ENCODE measurements at places on chromosomes 5 and 9.

- DNase-seq = no peak
Observed at GRCh38 chr9:86713470-86713869, 233.8 kb downstream of the GAS1 start.

- no peak for DNase-seq
Observed at GRCh38 chr9:130437011-130437789, 7.6 kb upstream of the ASS1 start.

GRCh38 chr5:134798468-134798867 is 39.9 kb downstream of the DDX46 start:
- DNase-seq = no peak

- no peak for DNase-seq
Observed at GRCh38 chr9:69379270-69379982, 54.4 kb downstream of the ENTREP1 start.

DNA sequence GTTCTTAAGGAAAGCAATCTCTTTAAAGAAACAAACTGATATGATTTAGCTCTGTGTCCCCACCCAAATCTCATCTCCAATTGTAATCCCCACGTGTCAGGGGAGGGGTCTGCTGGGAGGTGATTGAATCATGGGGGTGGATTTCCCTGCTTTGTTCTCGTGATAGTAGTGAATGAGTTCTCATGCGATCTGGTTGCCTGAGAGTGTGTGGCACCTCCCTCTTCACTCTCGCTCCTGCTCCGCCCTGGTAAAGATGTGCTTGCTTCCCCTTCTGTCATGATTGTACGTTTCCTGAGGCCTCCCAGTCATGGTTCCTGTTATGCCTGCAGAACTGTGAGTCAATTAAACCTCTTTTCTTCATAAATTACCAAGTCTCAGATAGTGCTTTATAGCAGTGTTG is 412.7 kb upstream of the SMC2 start:
- DNase-seq = no peak

DNA sequence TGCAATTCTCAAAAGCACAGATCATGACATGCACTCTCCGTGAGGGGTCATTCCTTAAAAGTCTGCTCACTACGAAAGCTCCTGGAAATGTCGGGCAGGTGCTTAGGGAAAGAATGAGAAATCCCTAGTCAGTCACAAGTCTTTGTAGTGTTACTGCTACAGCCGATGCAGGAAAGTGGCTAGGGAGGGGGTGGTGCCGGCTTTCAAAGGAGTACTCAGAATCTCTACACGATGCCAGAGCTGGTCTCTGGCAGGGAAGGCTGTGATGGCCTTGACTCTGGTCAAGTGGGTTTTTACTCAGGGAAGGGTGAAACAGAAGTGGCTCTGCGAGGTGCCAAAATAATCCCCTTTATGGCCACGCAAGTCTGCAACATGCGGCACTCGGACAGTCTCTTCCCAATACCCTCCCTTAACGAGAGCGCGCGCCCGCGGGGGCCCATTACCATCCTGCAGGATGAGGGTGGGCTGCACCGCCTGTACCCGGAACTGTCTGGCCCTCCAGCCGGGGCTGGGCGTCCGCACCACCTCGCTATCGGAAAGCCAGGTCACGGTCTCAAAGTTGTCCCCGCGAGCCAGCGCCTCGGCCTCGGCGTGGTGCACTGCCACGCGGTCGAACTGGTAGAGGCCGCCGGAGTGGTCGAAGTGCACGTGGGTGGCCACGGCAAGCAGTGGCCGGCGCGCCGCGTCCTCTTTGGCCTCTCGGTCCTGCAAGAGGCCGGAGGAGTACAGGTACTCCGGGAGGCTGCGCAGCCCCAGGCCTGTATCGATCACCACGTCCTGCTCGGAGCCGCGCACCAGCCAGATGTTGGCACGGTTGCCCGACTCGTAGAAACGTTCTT is 956 bp downstream of the MBLAC2 start:
- peak; percentile 13 for DNase-seq

DNA sequence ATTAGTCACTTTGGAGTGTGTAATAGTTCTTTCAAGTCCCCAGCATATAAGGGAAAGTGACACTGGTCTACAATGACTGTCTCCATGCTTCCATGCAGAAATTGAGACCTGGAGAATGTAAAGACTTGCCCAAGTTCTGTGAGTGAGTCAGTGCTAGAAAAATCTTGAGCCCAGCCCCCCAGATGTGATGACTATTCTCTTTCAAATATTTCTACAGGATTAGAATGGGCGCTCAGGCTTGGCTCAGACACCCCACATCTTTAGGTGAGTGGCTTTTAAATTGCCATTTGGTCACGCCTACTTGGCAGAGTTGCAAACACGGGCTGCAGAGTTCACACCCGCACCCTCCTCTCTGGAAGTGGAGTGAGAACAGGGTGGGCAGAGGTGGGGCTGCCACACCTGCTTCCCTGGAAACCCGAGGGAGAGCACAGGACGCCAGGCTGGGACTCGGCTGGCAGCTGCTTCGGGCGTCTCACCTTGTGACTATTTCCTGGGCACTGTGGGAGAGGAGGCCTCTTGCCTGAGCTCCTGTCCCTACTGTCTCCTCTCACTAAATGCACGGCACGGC is 37.6 kb downstream of the ROPN1L start:
- DNase-seq = no peak

- DNase-seq = no peak
Observed at GRCh38 chr5:148794275-148794674, 32.1 kb upstream of the ADRB2 start.

DNA sequence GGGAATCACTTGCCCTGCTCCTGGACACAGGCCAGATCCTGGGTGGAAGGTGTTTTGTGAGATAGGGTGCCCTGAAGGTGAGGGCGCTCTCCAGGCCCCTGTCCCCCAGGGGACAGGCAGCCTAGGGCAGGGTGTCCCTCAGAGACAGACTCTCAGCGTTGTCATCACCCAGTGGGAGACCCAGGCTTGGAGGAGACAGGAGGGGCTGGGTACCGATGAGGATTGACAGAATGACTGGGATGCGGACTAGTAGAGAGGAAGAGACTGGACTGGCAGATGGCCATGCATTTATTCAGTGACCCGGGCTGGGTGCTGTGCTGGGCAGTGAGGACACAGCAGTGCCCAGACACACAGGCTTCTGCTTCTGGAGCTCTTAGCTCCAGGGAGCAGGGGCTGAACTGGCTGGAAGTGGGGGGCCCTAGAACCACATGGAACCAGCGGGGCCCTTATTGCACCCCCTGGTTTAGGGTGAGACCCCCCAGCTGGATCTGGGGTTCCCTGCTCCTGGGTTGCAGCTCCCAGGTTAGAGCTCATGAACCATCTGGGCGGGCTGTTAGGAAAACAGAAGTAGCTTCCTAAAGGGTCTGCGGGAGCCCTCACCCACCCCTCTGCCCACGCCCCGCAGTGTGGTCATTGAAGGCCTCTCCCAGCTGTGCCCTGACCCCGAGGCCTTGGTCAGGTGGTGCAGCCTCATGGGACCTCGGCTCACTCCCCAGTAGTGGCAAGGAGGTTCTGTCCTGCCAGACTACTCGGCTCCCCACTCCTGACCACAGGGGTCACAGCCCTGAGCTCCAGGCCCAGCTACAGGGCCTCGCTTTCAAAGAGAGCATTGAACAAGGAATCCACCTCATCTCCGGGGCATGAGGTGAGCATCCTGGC is 116.7 kb upstream of the LMX1B start:
- DNase-seq = no peak

DNA sequence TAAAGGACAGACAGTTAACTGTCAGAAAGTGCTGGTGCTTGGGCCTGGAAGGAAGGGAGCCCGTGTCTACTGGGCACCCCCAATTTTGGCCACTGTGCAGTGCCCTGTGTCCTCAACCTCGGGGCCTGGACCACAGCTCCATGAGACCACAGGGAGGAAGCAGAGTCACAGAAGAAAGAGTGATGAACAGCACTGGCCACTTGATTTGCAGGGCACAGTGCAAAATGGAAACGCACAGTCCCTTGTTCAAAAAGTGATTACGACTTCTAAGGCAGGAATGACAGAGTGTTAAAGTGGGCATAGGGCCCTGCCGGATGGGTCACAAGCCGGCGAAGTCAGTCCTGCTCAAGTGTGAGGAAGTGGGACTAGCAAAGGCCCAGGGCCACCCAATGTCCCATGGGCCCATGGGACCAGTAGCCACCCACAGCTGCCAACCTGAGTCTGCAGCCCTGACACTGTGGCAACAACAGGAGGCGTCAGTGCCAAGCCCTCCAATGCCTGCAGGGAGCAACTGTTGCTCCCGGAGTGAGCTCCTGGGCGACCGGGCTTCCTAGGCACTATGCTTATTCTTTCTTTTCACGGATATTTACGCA is 85.4 kb downstream of the ADAMTS2 start:
- DNase-seq = no peak

- DNase-seq = no peak
Observed at GRCh38 chr5:170614065-170614490, 110.3 kb downstream of the KCNIP1 start.

DNA sequence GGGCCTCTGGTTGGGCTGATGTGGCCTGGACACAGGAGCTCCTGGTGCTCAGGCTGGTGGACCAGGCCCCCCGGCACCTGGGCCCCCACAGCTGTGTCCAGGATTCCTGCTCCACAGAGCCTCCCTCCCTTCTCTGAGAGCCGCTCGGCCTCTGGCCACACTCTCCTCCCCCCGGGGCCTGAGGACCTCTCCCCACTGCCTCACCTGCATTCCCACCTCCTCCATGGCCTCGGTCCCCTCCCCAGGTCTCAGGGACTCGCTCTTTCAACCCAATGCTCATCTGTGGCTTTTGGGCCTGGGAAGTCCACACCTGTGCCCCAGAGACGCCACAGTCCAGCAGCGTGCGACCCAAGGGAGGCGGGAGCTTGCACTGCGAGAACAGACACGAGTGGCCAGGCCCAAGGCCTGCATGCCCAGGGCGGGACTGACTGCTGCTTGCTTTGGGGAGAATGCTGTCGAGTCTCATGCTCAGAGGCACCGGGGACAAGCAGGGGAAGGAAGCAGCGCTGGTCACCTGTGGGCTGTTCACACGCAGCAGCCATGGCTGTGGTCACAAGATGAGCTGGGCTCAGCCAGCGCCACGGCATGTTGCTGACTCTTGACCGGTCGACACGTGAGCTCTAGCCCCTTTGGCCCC is 14.6 kb downstream of the PAEP start:
- DNase-seq = no peak

GRCh38 chr5:92969781-92970237 is 611.2 kb downstream of the NR2F1-AS1 start:
- no peak for DNase-seq

GRCh38 chr5:40292006-40292405 is 387.7 kb upstream of the PTGER4 start:
- DNase-seq = no peak

DNA sequence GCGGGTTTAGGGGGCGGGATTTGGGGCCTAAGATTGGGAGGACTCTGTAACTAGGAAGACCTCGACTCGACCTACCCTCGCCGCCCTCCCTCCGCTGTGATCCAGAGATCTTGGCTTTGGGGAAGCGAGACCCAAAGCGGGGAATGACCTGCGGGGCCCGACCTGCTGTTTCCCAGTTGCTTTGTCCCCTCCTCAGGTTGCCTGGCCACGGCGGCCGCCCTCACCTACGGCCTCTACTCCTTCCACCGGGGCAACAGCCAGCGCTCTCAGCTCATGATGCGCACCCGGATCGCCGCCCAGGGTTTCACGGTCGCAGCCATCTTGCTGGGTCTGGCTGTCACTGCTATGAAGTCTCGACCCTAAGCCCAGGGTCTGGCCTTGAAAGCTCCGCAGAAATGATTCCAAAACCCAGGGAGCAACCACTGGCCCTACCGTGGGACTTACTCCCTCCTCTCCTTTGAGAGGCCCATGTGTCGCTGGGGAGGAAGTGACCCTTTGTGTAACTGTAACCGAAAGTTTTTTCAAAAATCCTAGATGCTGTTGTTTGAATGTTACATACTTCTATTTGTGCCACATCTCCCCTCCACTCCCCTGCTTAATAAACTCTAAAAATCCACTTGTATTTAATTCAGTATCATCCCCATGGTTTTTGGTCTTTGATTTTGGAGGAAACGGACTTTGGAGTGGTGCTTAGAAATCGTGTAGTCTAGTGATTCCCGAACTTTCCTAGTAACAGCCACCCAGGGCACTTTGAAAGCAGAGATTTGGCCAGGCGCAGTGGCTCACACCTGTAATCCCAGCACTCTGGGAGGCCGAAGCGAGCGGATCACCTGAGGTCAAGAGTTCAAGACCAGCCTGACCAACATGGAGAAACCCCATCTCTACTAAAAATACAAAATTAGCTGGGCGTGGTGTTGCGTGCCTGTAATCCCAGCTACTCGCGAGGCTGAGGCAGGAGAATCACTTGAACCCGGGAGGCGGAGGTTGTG is 878 bp downstream of the HIGD2A start:
- DNase-seq = no peak

- peak; percentile 72 for DNase-seq
Observed at GRCh38 chr9:132877824-132878694, at the start of gene AK8. AK8 (minus strand) TSS chr9:132878284; CDS start chr9:132878255, 29 bp downstream.

GRCh38 chr5:166758151-166758550 is 1533.3 kb upstream of the WWC1 start:
- no peak for DNase-seq

- no peak for DNase-seq
Observed at GRCh38 chr9:123049589-123050222, 16.2 kb downstream of the GPR21 start.

- DNase-seq = no peak
Observed at GRCh38 chr9:33049680-33050361, 24.7 kb downstream of the DNAJA1 start.

DNA sequence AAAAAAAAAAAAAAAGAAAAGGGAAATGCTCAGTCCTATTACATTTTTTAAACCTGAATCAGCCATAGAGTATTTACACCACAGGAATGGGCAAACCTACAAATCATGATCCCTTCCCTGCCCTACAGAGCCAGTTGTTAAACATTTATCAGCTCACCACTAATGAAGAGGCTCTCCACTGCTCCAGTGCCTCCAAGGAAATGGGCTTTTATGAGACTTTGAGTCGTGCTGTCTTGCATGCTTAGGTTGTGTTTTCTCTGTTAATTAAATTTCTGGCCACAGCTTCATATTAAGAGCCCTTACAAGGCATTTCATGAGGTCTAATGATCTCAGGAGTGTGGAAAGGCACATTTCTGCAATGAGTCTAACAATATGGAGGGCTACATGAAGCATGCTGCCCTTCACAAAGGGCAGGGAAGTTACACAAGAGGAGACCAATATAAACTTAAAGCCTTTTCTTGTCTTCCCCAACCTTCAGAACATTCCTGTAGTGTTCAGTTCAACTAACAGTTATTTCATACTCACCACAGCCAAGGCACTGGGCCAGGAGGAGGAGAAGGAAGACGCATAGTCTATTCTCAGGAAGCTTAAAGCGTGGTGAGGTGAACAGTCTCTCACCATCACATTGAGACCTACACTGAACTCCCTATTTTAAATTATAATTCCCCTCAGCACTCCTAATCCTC is 140.1 kb upstream of the ABCA1 start:
- no peak for DNase-seq

DNA sequence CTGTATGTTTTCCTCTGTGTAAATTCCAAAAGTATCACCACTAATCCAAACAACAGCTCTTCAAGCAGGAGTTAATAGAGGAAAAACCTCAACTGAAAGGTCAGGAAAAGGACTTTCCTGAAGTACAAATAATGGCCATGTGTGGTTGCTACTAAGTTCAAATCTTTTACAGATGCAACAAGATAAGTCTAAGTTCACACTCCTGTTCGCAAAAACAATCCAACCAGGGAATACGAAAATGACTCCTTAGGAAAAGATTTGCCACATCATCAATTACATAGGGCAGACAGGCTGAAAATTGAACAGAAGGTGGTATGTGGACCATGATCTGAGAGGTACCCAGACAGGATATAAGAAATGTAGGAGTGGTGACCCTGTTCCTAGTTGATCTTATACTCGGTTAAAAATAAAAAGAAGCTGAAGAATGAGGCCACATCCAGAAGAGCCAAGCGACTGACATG is 210.2 kb downstream of the TSSK1B start:
- DNase-seq = no peak

GRCh38 chr5:180644129-180644824 is 5.1 kb downstream of the FLT4 start:
- no peak for DNase-seq

- DNase-seq = no peak
Observed at GRCh38 chr9:75233011-75233410, 144.7 kb downstream of the OSTF1 start.
